Activated T-helper 1 cell treated with anti-CD3 and anti-CD28 coated beads, Interleukin-2, amount 50 U/mL, for 16 hours (primary cell): ENCODE measurements at places on chromosomes 2 and 18.

GRCh38 chr2:193845604-193846003, 1650.9 kb upstream of the TMEFF2 start:
- no peak for DNase-seq

DNA sequence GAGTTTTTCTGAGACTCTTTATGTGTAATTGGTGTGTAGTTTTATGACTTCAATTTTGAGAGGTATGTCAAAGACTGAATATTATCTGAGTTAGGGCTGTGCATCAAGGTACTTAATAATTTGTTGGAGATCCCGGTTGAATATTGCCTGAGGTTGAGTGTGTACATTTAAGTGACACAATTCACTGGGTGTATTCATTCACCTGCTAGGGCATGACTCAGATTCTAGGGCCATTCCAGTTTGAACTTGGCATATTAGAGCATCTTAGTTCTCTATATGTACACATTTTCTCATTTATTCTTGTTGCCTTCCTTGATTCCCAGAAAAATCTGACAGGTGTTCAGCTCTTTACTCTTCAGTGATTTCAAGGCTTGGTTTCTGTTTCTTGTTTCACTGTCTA, 12.5 kb downstream of the MAP4K4 start:
- DNase-seq = no peak

DNA sequence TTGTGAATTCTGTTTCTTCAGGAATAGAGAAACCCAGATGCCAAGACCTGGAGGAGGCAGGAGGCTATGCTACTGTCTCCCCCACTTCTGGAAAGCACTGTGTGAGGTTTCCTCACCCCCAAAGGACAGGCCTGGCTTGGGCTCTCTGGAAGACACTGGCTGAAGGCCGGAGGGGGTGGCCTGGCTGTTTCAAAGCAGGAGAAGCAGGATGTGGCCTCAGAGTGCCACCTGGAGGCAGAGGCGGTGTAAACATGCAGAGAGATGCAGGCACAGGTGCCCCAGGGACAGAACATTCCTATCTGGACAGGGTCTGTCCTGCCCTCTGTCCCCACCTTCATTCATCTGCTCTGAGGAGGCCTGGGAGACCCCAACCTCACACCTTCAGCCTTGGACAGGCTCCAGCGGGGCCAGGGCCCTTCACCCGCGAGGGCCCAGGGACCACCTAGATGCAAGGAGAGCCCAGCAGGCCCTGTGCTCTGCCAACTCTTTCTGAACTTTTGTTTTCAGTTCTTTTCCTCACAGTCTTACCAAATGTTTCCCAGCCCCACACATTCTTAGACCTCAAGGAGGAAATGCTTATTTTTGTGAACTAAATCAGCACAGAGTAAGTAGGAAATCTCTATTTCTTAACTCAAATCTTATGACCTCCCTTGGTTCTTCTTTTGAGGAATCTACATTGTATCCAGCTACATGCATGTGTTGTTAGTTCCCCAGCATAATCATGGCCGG, 79.2 kb downstream of the LONRF2 start:
- DNase-seq = no peak

GRCh38 chr18:39487932-39488331, 1922.3 kb upstream of the CELF4 start:
- no peak for DNase-seq

- no peak for DNase-seq
Observed at GRCh38 chr2:181760521-181760920, 80.2 kb upstream of the NEUROD1 start.

- DNase-seq = no peak
Observed at GRCh38 chr18:55489034-55489986, 98.7 kb downstream of the TCF4 start.

DNA sequence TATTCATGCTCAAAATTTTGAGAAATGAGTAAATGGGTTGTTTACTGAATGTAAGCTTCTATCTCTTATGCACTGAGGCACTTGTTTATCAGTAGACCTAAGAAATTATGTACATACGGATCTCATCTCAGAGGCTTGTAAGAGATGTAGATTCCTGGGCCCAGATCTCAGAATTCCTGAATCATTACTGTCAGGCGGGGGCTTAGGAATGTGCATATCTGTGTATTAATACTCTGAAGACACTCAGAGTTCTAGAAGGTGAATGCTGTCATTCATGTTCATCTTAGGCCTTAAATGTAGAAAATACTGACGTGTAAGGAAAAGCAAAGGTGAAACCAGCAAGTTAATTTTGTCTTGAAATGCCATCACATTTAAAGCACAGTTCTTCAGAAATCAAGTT, 169.6 kb downstream of the FMNL2 start:
- no peak for DNase-seq

DNA sequence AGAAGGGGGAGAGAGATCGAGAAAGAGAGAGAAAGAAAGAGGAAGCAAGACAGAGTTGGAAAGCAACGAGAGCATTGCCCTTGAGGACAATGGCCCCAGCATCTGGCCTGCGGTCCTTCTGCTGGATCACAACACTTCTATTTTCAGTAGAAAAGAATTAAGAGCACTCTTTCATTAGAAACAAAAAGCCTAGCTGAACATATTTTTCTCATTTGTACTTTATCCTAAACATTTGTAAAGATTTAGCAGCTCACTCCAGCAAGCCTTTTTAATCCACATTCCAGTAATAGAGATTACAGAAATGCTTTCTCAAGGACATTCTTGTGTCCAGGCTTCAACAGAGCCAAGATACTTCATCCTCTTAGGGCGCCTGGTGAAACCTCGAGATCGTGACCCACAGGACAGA, 31.6 kb upstream of the AFF3 start:
- DNase-seq = no peak

- no peak for DNase-seq
Observed at GRCh38 chr2:30608643-30609042, 161.6 kb downstream of the LCLAT1 start.
